Midbrain (tissue), 1 donor: ENCODE measurements at places on chromosomes 5 and 9.

DNA sequence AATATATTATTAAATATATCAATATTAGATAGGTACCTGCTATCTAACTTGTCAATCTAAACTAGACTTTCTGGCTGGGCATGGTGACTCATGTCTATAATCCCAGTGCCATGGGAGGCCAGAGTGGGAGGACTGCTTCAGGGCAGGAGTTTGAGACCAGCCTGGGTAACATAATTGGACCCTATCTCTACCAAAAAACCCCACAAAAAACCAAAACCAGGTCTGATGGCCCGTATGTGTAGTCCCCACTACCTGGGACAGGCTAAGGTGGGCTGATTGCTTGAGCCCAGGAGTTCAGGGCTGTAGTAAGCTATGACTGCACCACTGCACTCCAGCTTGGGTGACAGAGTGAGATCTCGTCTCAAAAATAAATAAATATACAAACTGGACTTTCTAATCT is 55.0 kb downstream of the PJA2 start:
- DNase-seq, result no peak

DNA sequence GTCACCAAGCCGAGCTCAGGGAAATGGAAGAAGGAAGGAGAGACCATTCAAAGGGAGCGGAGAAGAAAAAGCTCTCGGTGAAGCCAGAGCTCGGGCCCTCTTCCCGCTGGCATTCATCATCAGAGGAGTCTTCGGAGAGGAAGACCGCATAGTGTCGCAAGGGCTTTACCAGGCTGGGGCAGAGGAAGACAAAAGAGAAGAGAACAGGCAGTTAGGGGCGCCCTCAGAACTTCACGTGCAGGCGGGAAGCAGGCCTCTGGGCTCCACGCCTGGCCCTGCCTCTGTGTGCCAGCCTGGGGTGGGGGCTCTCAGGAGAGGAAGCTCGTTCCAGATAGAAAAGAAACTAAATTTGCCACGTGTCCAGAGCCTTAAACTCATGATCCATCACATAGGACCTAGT is 31.7 kb downstream of the CRB2 start:
- DNase-seq, result no peak

DNA sequence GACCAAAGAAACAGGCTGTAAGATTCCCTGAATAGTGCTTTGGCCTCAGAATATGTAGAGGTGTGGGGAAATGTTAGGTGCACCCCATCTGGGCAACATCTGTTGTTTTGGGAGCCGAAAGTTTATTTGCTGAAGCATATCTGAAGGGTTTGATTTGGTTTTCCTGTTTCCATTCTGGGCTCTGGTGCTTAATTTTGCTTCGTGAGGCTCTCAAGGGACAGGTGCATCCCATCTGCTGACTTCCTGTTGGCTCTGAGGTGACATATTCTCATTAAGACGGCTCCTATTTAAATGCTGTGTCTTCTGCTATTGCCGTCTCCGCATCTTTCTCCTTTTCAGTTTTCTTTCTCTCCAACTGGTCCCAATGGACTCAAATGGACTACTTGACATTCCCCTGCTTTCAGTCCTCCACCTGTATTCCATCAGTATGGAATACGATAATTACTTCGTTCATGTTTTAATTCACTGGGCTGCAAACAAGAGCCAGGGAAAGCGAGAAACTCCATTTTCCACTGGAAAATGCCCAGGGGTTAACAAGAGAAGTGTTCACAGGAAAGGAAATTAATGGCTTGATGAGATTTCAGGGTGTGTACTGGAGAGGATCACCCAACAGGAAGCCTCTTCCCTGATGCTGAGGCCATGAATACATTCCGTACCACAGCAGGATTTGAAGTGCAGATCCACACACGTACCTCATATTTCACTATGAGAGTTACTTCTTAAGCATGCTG is 104.0 kb downstream of the MTX3 start:
- no peak for DNase-seq

DNA sequence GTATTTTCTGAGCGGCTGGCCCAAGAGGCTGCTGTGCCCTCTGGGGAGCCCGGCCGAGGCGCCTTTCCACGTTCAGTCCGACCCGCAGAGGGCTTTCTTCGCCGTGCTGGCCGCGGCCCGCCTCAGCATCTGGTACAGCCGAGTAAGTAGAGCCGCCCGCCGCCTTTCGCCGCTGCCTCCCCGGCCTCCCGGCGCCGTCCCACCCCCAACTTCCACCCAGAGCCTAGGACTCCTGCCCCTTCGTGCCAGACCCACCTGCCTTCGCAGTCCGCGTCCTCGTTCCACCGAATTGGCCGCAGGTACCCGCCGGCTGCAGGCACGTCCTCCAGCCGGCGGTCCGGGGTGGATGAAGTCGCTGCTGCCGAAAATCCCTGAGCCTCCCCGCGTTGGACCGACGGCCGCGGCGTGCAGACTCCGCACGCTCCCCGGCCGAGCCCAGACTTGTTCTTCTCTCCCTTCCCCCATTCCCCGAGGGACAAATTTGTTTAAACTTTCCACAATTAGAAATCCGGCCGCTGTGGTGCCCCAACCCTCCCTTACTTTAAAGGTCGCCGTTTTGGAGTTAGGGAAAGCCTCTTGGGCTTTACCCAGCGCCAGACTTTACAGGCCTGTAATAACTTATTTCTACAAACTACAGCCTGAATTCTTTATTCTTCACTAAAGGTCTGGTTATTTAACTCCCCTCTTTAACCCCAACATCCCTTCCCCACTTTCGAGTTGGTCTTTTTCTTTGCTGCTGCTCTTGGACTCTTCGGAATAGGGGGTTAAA is 589 bp downstream of the RIC1 start:
- DNase-seq, result peak; percentile 39

DNA sequence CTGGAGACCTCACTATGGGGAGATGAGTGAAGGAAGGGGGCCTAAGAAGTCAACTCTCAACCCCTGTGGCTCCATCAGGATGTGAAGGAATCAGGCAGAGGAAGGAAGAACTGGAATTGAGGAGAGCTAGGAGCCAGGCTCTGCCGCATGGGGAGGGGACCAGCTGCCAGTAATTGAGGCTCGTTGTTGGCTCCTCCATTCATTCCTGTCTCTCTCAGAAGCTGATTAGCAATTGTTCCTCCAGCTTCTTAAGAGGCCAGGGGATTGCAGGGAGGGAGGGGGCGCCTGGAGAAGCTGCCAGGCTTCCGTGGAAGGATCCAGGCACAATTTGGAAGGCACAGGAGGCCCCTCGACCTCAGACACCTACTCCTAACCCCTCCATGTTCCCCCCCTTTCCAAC is 20.5 kb upstream of the TTLL11 start:
- DNase-seq, result no peak

- DNase-seq, result no peak
These were observed 14.2 kb upstream of the AHRR start for GRCh38 chr5:307306-307705.

GRCh38 chr5:134411228-134411545 is 494 bp downstream of the CDKN2AIPNL start:
- no peak for DNase-seq

GRCh38 chr9:119375892-119376291 is 6.7 kb upstream of the BRINP1 start:
- no peak for DNase-seq

- no peak for DNase-seq
These were observed 6.8 kb upstream of the RECK start for GRCh38 chr9:36029765-36030528.

GRCh38 chr5:105940181-105940580 is 1730.6 kb downstream of the EFNA5 start:
- DNase-seq, result no peak

- DNase-seq, result no peak
These were observed 5.6 kb upstream of the TBC1D13 start for GRCh38 chr9:128781187-128782070.

GRCh38 chr5:93821891-93822415 is 80.6 kb upstream of the POU5F2 start:
- no peak for DNase-seq

- no peak for DNase-seq
These were observed 304.1 kb downstream of the MAT2B start for GRCh38 chr5:163809473-163809872.

DNA sequence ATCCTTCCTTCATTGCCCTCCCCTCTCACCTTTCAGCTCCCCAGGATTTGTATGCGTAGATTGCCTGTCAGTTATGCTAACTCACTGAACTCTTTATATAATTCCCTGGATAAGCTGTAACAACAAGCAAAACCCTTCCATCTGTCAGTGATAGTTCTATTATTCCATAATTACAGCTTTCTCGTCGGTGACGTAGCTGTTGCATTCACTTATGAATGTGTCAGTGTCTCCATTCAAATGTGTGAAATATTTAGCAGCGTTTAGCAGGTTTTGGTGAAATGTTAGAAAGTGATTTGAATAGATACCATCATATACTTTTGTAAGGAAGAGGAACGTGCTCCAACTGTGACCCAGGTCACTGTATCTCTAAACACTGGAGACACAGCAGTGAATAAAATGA is 45.2 kb downstream of the PIP5K1B start:
- no peak for DNase-seq

DNA sequence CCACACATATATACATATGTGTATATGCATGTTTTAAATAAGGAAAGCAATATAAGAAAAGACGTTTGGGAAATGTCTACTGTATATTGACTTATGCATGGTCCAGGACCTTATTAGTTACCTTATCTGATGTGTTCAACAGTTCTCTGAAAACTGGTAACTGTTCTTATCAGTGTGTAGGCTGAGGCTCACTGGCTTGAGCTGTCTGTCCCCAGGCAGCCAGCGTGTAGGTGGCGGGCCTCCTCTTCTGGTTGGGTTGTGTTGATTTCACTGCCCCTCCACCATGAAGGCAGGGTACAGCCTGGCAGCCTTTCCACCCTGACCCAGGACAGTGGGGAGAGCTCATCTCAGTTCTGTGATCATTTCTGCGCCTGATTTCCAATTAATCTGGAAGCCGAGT is 38.7 kb upstream of the SEMA4D start:
- DNase-seq, result no peak

GRCh38 chr9:14660721-14661120 is 32.5 kb downstream of the ZDHHC21 start:
- no peak for DNase-seq

DNA sequence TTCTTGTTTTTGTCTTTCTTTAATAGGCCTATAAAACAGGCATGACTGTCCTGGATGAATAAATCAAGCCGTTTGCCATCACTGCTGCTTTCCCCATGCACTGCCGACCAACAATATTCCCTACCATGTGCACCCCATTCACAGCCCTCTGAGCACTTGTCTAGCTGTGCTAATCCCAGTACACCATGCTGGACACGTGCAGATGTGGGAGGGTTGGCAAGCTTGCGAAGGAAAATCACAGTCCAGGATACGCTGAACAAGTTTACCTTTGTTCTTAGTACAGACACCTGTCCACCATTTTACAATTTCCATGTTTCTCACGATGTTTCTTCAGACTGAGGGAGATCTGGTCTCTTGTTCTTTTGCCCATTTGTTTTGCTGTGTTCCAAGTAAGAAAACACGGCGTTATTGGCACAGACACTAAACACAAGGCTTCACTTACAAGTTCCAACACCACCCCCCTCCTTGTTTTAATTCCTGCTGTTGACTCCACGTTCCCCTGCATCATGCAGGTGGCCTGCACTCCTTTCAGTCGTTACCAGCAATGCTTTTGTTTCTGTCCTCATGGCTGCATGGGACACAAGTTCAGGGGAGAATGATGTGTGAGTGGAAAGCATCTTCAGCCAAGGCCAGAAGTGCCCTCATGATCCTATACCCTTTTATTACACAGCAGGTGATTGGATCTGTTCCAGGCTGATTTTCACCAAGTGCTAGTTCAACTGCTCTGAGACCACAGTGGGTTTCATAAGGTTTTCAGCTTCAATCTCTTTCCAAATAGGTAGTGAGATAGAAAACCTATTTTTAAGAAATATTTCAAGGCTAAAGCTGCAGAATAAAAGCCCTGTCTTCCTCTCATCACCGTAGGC is 608.9 kb downstream of the IRX1 start:
- DNase-seq, result no peak

GRCh38 chr5:151556806-151557205 is 34.3 kb downstream of the FAT2 start:
- DNase-seq, result peak; percentile 10

DNA sequence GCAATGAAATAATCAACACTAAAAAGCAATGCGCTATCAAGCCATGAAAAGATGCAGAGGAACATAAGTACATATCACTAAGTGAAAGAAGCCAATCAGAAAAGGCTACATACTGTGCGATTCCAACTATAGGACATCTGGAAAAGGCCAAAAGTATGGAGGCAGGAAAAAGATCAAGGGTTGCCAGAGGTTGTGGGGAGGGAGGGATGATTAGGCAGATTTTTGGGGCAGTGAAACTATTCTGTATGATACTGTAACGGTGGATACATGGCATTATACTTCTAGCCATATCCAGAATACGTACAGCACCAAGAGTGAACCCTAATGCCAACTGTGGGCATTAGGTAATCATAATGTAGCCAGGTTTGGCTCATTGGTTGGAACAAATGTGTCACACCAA is 50.0 kb upstream of the FAM120AOS start:
- no peak for DNase-seq

- DNase-seq, result no peak
These were observed 22.7 kb downstream of the AP3B1 start for GRCh38 chr5:78271766-78272165.
